T-helper 9 cell (primary cell): ENCODE measurements at places on chromosomes 6 and 20.

DNA sequence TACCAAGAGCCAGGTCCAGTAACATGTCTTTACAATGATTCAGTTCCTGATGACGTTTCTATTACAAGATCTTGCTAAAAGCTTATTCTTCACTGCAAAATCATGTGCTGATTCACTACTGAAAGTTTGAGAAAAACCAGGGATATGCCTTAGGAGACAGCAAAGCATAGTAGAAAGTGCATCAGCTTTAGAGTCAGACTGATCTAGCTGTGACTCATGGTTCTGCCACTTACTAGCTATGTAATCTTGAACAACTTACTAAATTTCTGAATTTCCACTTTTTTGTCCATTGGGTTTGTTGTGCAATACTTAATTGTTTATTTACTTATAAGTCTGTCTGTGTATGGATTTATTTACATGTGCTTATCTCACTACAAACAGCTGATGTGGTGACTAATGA, 198.5 kb upstream of the RSPO3 start:
- DNase-seq: no peak

DNA sequence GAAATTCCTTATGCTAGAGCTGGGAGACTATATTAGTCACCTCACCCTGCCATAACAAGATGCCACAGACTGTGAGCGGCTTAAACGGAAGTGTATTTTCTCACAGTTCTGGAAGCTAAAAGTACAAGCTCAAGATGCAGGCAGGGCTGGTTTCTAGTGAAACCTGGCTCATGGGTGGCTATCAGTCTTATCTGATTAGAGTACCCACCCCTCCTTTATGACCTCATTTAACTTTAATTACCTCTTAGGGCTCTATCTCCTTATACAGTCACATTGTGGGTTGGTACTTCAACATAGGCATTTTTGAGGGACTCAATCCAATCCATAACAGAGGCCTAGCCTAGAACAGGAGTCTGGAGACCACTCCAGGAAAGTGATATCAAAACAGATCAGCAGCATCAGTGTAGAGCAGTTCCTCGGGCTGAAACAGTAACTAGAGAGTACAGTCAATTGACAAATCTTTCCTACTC, 2.3 kb upstream of the SNRNP48 start:
- no peak for DNase-seq

DNA sequence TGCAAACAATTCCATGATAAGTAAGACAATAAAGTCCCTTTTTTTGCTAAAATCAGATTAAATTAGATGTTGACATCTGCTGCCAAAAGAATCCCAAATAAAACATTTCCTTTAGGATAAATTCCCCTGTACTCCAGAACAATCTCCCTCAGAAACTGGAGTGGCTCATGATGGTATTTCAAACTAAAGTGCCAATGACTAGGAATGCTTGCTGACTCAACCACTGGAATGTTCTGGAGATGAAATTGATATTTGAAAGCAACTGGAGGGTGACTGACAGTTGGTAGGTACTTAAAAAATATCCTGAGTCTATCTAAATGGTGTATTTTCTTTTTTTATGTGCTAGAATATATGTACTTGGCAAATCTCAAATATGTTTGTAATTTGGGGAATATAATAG, 350.1 kb upstream of the TSHZ2 start:
- no peak for DNase-seq

GRCh38 chr6:16778521-16778920, 17.3 kb upstream of the ATXN1 start:
- no peak for DNase-seq

DNA sequence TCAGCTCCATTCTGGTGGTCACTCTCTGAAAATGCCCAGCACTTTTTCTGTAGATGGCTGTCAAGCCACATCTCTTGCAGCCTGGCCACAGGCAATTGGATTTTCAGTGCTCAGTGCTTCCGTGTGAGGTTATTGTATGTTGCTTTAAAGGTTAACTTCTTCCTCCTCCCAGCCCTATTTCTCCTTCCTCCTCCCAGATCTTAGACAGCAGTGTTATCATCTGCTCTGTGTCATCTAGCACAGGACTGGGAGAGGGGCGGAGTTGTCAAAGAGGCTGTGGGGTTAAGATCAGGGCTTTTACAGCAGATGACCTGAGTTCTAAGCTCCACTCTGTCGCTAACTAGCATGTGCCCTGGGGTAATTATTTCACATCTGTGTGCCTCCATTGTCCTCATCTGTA, 129.0 kb downstream of the PHACTR3 start:
- no peak for DNase-seq

DNA sequence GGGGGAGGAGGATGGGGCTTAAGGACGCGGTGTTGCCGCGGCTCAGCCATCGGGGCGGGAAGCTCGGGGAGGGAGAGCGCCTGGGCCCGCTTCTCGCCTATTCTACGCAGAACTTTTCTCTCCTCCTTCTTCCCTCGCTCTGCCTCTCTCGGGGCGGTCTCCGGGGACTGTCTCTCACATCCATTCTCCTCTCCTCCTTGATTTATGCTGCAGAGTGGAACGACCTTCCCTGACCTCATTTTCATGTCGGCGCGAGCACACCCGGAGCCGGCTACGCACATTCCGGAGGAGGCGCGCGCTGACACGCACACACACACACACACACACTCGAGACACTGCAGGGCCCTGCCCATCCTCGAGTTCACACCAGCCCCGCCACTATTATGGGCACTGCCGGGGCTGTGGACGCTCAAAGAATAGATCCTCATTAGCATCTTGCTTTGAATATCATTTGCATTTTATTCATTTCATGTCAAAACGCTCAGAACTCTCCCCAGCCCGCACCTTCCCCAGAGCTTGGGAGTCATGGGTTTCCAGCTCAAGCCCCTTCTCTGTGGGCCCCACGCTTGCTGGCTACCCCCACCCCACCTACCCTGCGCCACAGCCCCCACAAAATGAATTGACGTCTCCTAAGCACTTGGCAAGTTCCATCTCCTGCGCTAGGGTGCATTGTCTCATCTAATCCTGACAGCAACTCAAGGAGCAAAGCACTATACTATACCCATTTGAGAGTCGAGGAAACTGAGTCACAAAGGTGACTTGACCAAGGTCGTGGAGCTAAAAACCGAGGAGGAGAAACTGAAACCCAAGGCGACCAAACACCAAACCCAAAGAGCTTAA, 36.8 kb downstream of the NCR2 start:
- DNase-seq: no peak

GRCh38 chr20:37759761-37760209, 66.0 kb downstream of the CTNNBL1 start:
- DNase-seq: no peak

GRCh38 chr6:24524805-24525204, 30.0 kb downstream of the ALDH5A1 start:
- DNase-seq: no peak

DNA sequence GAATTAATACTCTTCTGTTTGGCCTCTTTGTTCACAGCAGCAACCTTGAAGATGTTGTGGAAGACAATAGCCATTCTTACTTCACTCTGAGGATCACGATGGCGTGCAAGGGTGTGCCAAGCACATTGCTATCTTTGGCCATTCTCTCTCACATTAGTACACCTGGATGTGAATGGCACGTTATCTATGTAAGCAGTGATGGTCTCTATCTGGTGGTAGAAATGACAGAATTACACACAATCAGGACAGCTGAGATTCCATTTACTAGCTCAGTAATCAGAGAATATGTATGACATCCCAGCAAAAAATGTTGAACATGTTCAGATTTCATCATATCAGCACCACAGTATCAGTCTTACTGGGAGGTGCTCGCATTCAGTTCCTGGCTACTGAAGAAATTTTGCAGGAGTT, 116.2 kb downstream of the LCA5 start:
- no peak for DNase-seq

GRCh38 chr6:72238900-72239299, 352.6 kb downstream of the RIMS1 start:
- DNase-seq: no peak

- no peak for DNase-seq
Observed at GRCh38 chr20:37366743-37367142, 20.8 kb downstream of the SRC start.

DNA sequence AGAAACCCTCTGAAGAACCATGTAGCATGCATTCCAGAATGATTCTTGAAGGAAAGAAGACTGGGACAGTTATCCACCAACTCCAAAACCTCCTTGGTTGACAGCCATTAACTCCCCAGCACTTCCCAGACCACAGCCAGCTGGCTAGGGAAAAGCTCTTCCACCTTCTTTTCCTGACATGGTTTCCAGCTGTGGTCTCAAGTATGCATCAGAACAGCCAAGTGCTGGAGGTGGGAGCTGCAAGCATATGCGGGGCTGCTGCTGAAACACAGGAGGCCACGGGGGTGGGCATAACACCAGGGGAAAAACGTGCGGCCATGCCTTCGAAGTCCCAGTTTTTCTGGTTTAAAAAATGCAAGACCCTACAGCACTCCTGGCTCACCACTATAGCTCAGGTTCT, 108.0 kb upstream of the FAM184A start:
- no peak for DNase-seq

GRCh38 chr6:16130932-16131387, 2.1 kb downstream of the MYLIP start:
- peak; percentile 23 for DNase-seq

GRCh38 chr6:33746651-33747100, at the start of gene IP6K3:
TSS of gene IP6K3 (minus strand) at chr6:33746905. CDS start at chr6:33735476, 11,429 bp downstream.
- no peak for DNase-seq

DNA sequence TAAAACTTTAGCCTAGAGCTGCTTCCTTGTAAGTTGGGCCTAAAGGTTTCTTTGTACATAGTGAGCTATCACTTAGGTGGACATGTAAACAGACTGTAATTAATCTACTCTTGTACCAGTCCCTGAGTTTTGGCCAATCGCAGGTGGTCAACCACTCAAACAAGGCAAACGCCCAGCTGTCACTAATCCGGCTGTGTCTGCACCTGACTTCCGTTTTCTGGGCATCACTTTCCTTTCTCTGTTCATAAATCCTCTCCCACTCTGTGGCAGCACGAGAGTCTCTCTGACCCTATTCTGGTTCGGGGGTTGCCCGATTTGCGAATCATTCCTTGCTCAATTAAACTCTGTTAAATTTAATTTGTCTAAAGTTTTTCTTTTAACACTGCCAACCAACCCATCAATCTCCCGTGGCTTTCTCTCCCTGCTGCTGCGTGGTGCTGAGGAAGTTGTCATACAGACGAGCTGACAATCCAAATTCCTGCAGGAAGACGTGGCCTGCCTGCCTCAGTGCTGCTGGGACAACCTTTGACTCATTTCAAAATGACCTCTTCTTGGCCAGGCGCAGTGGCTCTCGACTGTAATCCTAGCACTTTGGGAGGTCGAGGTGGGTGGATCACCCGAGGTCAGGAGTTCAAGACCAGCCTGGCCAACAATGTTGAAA, 206.3 kb downstream of the QKI start:
- DNase-seq: no peak

- DNase-seq: no peak
Observed at GRCh38 chr20:58538752-58539151, 23.6 kb upstream of the APCDD1L start.

DNA sequence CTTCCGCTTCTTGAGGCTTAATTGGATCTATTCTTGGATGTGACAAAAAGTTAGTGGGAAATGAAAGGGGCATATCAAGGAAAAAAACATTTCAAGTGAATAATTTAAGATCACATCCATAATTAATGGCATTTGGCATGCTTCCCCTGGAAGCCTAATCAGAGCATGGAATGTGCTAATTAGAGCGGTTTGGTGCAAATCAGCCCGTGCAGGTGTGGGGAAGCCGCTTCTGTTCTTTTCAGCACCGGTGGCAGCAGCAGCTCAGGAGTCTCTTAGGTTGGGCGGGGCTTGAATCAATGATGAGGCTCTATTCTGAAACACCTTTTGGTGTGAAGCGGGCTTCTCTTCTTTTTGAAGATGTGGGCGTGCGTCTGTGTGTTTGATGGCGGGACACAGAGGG, 301.2 kb downstream of the LRFN2 start:
- no peak for DNase-seq

DNA sequence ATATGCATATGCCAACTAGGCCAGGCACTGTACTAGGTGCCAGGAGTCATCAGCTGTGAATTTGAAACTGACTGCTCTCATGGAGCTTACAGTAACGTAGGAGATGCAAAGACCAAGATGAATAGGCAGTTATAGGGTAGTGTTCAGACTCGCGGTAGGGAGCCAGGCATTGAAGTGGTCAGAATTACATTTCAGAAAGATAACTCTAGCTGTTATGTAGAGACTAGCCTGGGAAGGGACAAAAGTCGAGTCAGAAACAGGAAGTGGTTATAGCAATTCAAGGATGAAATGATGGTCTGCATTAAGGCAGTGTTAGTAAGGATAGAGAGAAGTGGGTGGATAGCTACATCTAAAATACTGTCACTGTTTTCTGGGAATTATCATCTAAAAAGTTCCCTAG, 56.6 kb downstream of the PCMT1 start:
- DNase-seq: no peak

- no peak for DNase-seq
Observed at GRCh38 chr20:60302875-60303274, 344.7 kb downstream of the CDH26 start.

DNA sequence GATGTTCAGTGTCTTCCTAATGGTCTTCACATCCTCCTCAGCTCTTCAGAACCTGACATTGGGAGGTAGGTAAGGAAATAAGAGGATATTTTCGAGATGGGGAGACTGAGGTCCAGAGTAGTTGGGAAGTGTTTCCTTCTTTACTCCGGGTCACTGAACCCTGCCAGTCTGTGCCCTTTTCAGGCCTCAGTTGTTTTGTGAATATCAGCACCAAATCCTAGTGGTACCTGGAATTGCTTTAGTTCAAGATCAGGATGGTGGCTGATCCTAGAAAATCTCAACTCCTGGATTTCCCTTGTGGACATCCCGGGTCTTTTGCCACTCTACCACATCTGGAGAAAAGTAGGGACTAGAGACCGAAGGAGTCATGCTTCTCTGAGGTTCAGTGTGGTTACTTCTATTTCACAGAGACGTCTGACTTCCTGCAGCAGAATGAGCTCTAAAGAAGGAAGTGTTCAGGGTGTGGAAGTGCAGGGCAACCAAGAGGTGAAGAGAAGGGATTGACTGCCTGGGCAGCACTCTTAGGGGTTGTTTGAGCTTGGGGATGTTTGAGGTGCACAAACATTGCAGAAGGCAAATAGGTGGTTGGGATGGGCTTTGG, 995 bp downstream of the STK4 start:
- no peak for DNase-seq

- no peak for DNase-seq
Observed at GRCh38 chr6:21808045-21808470, 214.5 kb downstream of the SOX4 start.

- DNase-seq: no peak
Observed at GRCh38 chr20:3924304-3925112, 35.3 kb downstream of the PANK2 start.
